ENCODE measurements at places on chromosomes 12 and 14.
A peak's percentile ranks its signal among the peaks of the same experiment; 100 is the strongest.

- peak; percentile 52 for DNase-seq
Measured at GRCh38 chr14:20697273-20698017, 8.9 kb downstream of the ANG start.

- no peak for DNase-seq
Measured at GRCh38 chr14:53358166-53358565, 205.0 kb upstream of the DDHD1 start.

DNA sequence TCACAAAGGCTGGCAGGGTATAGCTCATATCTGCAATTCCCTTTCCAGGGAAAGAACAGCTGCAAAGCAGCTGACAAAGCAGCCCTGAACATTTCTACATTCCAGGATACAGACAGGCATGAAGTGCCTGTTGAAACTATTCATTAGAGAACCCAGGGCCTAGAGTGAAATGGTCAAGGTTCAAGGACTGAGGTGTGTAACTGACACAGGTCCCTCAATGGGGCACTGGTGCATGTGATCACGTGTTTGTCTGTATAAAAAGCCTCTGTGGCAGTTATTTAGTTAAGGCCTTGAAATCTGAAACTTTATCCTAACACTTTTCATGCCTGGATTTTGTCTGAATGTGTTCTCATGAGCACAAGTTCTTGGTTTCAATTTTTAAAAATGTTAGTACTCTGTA, 47.1 kb downstream of the GIT2 start:
- no peak for DNase-seq

- DNase-seq = peak; percentile 57
Measured at GRCh38 chr14:101442451-101442850, 118.8 kb upstream of the DIO3 start.
